Thymus (tissue), 14 donors: ENCODE measurements at places on chromosomes 4 and X.

- no peak for DNase-seq
Observed at GRCh38 chr4:2728221-2728620, 27.9 kb downstream of the TNIP2 start.

- DNase-seq: no peak
Observed at GRCh38 chr4:119647558-119647957, 19.0 kb upstream of the PDE5A start.

DNA sequence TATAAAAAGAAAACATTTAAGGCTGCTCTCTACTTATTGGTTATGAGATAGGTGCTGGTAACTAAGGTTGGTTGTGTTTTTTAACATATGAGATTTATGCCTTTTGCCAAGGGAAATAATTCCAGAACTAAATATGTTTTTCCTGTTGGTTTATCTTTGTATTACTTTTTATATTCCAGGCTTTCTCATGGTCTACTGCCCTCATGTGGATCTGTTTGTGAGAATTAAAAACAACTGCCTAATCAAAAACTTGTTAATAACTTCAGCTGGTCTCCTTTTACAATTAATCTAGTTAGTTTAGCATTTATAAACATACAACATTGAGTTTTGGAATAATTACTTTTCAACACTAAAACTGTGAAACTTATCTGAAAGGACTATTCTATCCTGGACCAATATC lies 1208.3 kb downstream of the ADGRL3 start:
- DNase-seq: no peak

- peak; percentile 1 for DNase-seq
Observed at GRCh38 chrX:71492231-71493065, 40.5 kb upstream of the OGT start.

DNA sequence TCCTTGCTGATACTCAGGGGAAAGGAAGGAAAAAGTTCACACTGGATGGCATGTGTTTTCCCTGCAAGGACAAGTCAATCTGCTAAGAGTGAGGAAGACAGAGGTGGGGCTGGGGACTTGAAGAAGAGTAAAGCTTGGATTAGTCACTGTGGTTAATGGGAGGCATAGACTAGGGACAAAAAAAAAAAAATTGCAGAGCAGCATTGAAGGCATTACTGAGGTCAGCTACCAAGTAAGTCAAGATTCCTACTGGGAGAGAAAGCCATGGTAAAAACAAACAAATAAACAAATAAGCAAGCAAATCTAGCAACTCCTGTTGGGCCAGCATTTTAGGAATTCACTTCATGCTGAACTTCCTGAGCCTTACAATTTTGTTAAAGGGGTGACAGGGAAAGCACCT lies 58.2 kb upstream of the GPC4 start:
- no peak for DNase-seq
